ENCODE measurements at places on chromosomes 7 and 10.

- no peak overlapping the region for H3K4me3 ChIP-seq
- peak overlapping the region; percentile 89 for H3K27ac ChIP-seq
- no peaks in the 10 kb centered on the region for H3K27me3 ChIP-seq
- no peak for DNase-seq
Measured at GRCh38 chr10:119303886-119304285, 96.5 kb downstream of the GRK5 start.

- peaks cover 7% of the 10 kb centered on the region for H3K4me1 ChIP-seq
- H3K27ac ChIP-seq, result no peak overlapping the region
- H3K36me3 ChIP-seq, result no peaks in the 10 kb centered on the region
- no peak overlapping the region for H3K4me3 ChIP-seq
- H3K27me3 ChIP-seq, result no peaks in the 10 kb centered on the region
Measured at GRCh38 chr10:103699611-103700435, 155.6 kb downstream of the SH3PXD2A start.

DNA sequence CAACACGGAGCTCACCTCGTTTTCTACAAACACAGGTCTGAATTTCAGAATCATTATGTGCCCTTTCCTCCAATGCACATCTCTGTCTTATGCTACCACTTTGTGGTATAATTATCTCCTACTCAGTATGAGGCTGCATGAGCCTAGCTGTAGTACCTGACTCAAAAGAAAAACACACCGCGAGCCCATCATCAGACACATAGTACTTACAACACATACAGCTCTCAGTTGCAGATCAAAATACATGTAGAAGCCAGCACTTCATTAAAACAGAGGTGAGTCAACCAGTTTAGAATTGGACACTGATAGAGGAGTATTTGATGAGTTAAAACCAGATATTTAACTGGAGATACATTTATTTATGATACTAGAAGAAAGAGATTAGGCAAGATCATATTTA lies 1.4 kb upstream of the RTKN2 start:
- H3K4me1 ChIP-seq, result no peaks in the 10 kb centered on the region
- H3K27me3 ChIP-seq, result no peaks in the 10 kb centered on the region

DNA sequence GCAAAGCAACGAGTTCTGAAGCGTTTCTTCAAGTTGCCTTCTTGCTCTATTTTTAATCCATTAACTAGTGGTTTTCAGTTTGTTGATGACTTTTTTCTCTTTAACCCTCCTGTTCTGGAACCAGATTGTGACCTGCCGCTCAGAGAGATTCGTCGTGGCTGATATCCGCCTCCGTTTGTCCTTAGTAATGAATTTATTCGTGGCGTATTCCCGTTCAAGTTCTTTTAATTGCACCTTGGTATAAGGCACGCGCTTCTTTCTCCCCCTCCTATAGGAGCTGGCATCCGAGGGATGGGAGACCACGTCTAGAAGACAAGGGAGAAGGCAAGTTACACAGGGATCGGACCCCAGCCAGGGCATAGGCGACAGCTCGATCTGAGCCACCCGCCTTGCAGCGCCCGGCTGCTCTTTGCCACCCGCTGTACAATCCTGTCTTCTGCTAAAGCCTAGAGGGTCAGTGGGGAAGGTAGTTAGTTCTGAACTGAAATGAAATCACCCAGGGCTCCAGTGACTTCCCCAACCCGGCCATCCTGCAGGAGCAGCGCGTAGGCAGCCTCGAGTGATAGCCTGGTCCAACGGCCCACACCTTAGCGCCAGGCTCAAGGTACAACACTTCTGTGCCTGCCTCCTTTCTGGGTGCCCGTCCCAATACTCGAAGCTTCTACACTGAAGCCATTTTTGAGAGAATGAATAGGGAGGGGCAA lies 1.6 kb downstream of the HOXA13 start:
- H3K4me3 ChIP-seq, result no peak overlapping the region
- DNase-seq, result peak; percentile 64
- H3K27ac ChIP-seq, result no peak overlapping the region
- peaks cover 11% of the 10 kb centered on the region for H3K4me1 ChIP-seq
- H3K36me3 ChIP-seq, result no peaks in the 10 kb centered on the region
- peaks cover 58% of the 10 kb centered on the region for H3K27me3 ChIP-seq

- no peaks in the 10 kb centered on the region for H3K36me3 ChIP-seq
- H3K27ac ChIP-seq, result peak overlapping the region; percentile 96
- peak; percentile 14 for DNase-seq
- peaks cover 4% of the 10 kb centered on the region for H3K4me1 ChIP-seq
Measured at GRCh38 chr10:28879875-28880682, 202.8 kb downstream of the BAMBI start.
